ENCODE measurements at places on chromosomes 7 and 10.

GRCh38 chr7:39951226-39952194, 1.5 kb downstream of the CDK13 start:
- peak; percentile 92 for DNase-seq

DNA sequence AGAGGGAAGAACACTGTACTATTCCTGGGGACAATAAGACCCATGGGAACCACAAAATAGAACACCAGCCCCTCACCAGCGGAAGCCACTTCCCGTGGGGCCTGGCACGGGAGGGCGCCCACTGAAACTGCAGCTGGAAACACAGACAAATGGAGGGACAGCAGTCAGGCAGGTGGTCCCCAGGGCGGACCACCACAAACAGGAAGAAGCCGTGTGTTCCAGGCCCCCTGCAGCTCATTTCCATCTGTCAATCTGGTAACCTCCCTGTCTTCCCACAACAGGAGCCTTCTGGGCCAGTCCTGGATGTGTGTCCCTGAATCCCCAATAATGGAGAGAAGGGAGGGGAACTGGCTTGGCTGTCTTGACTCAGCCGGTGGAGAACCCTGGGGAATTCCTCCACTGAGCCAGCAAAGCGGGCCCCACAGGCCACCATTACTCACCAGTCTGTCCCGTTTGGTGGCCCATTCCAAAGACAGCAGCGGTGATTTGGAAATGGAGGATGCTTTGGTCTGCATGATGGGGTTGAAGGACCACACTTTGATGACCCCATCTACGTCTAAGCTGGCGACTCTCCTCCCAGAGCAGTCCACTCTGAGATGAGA, 16.7 kb downstream of the WDR91 start:
- DNase-seq = no peak

GRCh38 chr7:84513061-84513460, 318.5 kb upstream of the SEMA3A start:
- DNase-seq = no peak

GRCh38 chr7:6256677-6257535, 15.5 kb downstream of the CYTH3 start:
- DNase-seq = no peak

DNA sequence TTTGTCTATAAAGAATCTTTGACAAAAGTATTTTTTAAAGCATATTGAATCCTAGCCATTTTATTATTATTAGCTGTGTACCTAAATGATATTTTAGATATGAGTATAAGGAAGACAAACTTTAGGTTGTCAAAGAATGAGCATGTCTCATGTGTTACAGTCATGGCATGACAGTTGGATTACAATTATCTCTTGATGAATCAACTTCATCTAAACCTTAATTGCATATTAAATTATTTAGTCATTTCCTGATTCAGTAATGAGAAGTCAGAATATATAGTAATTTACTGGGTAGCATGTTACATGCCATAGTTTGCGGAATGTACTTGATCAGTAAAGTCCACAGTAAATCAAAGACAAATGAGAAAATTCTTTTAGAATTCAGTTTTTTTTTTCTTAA, 59.2 kb downstream of the MAPK8 start:
- DNase-seq = no peak

- peak; percentile 87 for DNase-seq
These were observed 41.4 kb downstream of the GSDME start for GRCh38 chr7:24715661-24716479.

DNA sequence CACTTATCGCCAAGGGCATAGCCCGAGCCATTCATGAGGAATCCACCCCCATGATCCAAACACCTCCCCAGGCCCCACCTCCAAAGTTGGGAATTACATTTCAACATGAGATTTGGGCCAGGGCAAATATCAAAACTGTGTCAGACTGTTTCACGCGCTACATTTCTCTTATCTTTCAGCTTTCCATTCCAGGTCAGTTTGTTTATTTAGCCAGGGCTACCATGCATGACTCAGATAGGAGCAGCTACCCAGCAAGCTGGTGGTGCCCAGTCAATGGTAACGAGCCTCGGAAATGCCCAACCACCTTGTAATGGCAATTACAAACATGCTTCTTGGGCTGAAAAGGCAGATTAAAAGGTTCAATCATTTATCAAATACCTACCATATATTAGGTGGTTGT, 43.6 kb upstream of the BAMBI start:
- DNase-seq = no peak

- peak; percentile 90 for DNase-seq
These were observed 106.4 kb downstream of the EGFR start for GRCh38 chr7:55124989-55125875.

GRCh38 chr7:143479055-143479766, 1.5 kb downstream of the TAS2R41 start:
- no peak for DNase-seq

GRCh38 chr10:70576803-70577517, 25.6 kb downstream of the PRF1 start:
- DNase-seq = no peak

DNA sequence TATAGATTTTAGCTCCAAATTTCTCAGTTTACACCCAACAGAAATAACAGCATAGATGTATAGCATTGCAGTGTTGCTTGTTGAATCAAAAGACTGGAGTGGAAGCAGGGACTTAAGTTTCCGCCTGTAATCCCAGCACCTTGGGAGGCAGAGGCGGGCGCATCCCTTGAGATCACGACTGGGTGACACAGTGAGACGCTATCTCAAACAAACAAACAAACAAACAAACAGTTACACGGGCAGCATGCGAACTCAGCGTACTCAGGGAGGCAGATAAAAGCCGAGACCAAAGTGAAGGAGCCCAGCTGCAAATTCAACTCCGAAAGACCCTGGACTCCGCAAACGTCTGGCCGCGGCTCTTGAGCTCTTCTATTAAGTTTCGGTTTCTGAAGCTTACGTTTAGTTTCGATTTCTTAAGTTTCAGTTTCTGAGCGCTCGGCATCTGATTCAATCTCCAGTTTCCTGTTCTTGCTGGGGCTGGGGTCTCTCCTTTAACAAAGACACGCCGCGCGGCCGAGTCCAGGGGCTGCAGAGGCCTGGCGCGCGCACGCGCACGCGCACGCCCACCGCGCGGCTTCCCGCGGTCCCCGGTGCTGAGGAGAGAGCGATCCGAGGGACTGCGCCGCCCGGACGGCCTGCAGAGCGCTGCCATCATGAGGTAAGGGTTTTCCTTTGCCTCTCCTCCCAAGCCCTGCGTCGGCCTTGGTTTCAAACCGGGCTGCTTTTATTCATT, at the start of gene IFIT5:
Gene IFIT5 (plus strand): TSS at position 423 of the 733 bp plus-strand sequence. CDS start 231 bp downstream, at position 654.
- DNase-seq = peak; percentile 96

DNA sequence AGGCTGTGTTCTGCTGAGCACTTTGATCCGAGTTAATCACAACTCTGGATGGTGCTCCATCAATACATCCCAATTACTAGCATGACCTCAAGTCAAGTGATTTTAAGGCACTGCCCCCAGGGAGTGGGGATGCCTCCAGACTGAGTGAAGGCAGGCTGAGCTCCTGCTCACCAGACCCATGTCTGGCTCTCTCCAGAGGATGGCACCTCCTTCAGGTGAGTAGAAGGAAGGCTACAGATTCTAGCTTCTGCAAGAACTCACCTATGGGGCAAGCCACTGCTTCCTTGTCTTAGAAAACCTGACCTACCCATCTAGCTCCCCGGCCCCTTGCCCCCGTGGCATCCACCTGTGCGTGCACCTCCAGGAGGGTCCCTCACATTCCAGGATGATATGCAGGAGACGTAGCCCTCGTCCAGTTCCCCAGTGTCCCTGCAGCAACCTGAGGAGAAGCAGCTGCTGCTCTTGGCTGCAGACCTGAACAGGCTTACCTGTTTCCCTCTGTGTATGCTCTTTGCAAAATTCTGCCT, 390.3 kb downstream of the GRID1 start:
- peak; percentile 86 for DNase-seq

DNA sequence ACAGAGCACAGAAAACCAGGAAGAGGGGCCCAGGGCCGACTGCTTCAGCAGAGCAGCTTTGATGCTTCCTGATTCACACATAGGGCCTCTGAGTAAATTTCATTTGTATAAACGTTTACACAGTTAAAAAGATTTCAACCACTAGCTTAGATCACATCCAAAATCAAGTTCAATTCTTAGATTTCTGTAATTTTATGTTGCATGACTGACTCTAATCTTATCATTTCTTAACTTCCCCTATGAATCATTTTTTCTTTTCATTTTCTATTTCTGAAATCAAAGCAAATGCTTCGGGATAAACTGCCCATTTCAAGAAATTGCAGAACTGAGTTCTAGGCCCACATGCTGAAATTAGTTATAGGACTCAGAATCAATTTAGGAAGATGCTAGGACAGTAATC, 224.7 kb downstream of the INHBA start:
- DNase-seq = no peak

DNA sequence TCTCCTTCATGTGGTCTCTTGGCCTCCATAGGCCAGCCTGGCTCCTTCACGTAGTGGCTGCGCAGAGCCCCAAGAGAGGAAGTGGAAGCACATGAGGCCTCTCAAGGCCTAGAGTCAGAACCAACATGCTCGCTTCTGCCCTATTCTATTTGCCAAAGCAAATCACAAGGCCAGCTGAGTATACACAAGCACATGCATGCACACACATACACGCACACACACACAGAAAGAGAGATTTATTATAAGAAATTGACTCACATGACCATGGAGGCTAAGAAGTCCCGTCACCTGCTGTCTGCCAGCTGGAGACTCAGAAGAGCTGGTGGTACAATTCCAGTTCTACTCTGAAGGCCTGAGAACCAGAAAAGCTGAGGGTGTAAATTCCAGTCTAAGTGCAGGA, 64.3 kb upstream of the NRP1 start:
- no peak for DNase-seq

DNA sequence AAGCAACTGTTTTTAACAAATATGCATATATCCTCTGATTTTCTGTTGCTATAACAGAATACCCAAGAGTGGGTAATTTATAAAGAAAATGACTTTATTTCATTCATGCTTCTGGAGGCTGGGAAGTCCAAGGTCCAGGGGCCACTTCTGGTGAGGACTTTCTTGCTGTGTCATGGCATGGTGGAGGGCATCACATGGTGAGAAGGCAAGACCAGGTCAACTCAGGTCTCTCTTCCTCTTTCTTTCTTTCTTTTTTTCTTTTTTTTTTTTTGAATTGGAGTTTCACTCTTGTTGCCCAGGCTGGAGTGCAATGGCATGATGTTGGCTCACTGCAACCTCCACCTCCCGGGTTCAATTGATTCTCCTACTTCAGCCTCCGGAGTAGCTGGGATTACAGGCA, 303.0 kb upstream of the C7orf33 start:
- DNase-seq = no peak

GRCh38 chr10:52965509-52965908, 192.9 kb upstream of the MBL2 start:
- DNase-seq = no peak

- DNase-seq = no peak
These were observed 65.3 kb downstream of the CARD11 start for GRCh38 chr7:2978408-2978807.

- DNase-seq = no peak
These were observed 171.5 kb upstream of the ADCY1 start for GRCh38 chr7:45402480-45403218.

Measured in esophagus muscularis mucosa (tissue), 4 donors.